Fibroblast of pulmonary artery (primary cell): ENCODE measurements at places on chromosomes 7 and 10.

- DNase-seq, result peak; percentile 53
Measured at GRCh38 chr7:17056491-17057142, 174.8 kb upstream of the AGR3 start.

GRCh38 chr7:17548014-17548653 is 249.7 kb downstream of the AHR start:
- DNase-seq, result no peak

GRCh38 chr10:51170518-51171245 is 96.4 kb downstream of the PRKG1 start:
- DNase-seq, result peak; percentile 4

- no peak for DNase-seq
Measured at GRCh38 chr7:157418204-157419034, 81.6 kb downstream of the DNAJB6 start.

- DNase-seq, result peak; percentile 12
Measured at GRCh38 chr10:129531969-129532660, 65.1 kb downstream of the MGMT start.

- DNase-seq, result no peak
Measured at GRCh38 chr7:26279405-26279804, 12.3 kb upstream of the SNX10 start.

GRCh38 chr7:29289156-29290021 is 94.8 kb downstream of the CHN2 start:
- peak; percentile 58 for DNase-seq

GRCh38 chr7:79050603-79051002 is 402.9 kb downstream of the MAGI2 start:
- peak; percentile 62 for DNase-seq

DNA sequence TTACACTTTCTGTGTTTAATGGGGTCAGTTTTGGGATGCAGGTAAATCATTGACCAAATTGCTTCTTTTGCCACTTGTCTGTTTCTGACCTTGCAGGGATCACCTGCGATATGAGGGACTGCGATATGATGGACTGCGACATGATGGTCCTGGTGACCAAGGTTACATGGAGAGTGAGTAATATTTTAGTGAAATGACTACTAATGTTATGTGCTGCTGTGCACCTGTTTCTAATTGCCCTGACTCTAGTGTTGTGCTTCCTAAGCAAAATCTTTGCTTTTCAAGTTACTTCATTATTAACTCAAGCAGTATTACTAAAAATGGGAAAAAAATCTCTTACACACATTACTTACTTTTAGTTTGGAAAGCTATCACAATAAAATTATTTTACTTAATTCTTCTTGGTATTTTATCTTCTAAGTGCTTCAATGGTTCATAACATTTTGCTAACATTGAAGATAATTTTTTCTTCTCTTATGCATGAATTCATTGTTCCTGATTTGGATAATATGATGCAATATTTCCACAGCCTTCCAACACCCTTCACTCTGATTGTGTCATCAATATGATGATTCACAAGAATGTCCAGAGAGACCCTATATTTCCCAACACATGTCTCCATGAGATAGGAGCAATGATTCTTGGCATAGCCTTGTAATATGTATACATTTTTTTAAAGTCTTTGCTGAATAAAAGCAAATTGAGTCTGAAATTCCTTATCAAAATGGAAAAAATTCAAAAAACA is 306.2 kb upstream of the AKR1E2 start:
- peak; percentile 95 for DNase-seq

- DNase-seq, result no peak
Measured at GRCh38 chr7:155807789-155808548, 4.3 kb downstream of the SHH start.

DNA sequence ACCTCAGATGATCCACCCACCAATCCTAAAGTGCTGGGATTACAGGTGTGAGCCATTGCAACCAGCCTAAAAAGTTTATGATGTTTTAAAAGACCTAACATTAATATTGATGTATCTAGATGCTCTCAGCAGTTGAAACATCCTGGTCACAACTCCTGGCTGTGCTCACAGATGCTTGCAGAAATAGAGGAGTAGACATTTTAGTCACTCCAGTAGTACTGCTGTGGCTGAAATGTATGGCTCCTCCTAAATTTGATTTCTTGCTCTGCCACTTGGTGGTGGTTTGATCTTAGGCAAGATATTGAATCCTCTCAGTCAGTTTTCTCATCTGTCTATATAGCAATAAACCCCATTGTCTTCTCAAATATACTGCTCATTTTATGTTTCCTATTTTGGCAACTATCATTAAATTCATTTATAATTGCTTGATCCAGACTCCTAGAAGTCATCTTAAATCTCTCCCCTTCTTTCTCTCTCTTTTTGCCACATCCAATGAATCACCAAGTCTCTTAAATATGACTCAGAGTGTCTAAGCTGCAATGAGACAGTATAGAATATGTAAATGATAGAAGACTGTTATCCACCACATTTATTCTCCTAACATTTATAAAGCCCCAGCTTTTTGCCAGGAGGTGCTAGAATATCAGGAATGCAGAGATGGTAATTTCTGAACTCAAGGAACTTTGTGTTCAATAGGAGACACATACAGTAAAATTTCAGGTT is 78.1 kb upstream of the NRBF2 start:
- DNase-seq, result no peak

DNA sequence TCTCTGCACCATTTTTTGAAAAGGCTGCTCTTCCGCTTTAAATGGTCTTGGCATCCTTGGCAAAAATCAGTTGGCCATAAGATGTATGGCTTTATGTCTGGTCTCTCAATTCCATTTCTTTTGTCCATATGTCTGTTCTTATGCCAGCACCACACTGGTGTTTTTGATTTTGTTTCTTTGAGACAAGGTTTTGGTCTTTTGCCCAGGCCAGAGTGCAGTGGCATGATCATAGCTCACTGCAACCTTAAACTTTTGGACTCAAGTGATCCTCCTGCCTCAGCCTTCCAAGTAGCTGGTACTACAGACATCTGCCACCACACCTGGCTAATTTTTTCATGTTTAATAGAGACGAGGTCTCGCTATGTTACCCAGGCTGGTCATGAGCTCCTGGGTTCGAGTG is 48.5 kb downstream of the ANLN start:
- DNase-seq, result no peak

GRCh38 chr7:85974176-85974575 is 669.5 kb upstream of the GRM3 start:
- DNase-seq, result no peak

DNA sequence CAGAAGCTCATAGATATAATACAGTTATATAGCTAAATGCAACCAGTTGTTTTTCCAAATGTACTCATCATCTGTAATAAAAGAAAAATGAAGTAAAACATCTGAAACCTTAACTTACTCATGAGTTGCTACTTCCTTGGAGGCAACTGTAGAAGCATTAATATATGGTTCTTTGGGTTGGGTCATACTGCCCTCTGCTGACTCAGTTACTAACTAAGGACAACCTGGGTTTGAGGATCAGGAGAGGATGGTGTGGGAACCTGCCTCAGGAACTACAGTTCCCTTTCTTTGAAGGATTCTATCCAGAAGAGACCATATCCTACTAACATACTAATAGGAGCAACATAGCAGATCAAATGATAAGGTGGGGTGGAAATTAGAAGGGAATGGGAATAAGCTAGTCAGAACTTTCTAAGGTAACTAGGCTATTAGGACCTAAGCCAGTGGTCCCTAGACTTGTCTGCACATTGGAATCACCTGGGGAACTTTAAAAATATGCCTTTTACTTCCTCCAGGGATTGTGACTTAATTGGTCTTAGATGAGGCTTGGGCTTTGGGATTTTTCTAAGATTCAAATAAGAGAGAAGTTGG is 20.7 kb downstream of the COX15 start:
- peak; percentile 81 for DNase-seq

- no peak for DNase-seq
Measured at GRCh38 chr7:83588602-83589240, 60.2 kb downstream of the SEMA3E start.

DNA sequence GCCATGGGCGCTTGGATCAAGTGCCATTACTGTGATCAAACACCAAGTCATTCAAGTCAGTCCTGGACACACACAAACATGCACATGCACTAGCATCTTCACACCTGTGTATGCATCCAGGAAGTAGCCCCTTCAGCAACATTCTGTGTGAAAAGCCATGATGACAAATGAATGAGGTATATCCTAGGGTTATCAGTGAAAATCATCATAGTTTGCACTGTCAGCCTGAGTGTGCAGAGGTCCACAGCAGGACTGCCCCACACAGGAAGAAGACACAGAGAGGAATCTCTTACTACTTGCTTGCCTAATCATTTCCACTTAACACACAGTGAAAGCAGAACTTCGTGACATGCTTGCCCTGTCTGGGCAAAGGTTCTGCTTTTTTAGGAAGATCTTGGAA is 184.0 kb upstream of the ADO start:
- no peak for DNase-seq

DNA sequence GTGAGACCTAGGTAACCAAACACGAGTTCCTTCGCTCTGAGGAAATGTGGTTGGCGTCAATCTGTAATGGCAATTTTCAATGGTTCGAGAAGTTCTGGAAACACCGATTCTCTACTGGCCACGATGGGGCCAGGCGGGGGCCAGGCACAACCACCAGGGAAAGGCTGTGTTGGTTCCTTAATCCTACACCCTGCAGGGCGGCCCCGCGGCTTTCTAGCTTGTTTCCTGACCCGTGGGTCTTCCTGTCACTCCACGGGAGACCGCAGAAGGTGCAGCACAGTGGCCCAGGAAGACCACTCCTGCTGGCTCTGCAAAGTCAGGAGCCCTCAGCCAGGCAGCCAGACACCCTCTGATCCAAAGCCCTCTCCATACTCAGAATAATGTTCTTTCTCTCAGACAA is 113.4 kb downstream of the FGFR2 start:
- DNase-seq, result no peak

DNA sequence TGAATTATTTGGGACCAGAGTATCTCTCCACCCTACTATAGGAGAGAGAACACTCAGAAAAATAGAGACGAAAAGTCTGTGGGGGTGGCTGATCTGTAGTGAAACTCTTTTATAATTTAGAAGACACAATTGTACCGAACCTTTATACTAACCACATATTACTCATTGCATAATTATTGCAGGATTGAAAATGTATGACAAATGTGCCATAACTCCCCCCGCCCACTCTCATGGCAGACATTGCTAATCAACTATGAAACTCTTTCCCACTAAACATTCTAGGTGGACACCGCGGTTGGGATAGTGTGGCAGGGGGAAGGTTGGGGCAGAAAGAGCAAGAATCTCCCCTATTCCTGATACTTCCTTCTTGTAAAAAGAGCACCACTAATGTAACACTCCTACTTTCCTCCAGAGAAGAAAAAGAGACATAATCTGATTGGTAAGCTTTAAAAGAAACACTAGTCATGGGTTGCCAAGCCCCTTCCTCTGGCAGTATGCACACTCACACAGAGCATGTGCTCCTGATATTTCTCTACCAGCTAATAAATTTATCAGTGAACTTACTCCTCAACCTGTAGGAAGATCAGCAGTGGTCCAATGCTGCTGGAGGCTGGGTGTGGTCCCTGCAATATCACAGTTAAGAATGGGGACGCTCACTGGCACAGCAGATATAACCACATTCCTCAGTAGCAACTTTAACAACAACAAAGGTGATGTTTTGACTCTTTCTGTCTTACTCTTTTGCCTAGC is 18.7 kb upstream of the ARID5B start:
- no peak for DNase-seq

DNA sequence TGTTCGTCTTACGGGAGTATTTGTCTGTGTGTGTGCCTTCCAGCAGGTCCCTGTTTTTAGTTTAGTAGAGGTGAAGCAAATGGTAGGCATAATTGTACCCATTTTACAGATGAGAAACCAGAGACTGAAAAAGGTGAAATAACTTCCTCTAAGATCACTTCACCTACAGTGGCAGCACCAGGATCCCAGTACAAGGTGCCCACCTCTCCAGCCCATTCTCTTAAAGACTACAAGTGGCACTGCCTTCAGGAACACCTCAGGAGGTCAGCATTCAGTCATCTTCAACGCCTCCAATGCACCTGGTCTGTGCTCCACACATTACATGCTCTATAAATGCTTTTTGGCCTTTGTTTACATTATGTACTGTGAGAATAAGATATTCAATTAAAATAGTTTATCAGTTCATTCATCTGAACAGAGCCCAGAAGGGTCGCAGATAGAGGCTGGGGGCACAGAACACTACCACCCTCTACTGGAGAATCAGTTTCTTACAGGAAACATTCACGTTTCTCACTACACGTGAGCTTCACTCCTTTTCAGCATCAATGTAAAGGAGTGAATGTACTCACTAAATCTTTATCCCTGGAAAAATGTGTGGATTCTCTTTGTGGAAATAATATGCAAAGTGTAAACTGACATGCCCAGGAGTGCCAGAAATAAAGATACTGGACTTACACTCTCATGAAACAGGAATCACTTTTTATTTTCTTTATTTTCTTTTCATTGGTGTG is 45.5 kb upstream of the ABLIM1 start:
- DNase-seq, result peak; percentile 31

DNA sequence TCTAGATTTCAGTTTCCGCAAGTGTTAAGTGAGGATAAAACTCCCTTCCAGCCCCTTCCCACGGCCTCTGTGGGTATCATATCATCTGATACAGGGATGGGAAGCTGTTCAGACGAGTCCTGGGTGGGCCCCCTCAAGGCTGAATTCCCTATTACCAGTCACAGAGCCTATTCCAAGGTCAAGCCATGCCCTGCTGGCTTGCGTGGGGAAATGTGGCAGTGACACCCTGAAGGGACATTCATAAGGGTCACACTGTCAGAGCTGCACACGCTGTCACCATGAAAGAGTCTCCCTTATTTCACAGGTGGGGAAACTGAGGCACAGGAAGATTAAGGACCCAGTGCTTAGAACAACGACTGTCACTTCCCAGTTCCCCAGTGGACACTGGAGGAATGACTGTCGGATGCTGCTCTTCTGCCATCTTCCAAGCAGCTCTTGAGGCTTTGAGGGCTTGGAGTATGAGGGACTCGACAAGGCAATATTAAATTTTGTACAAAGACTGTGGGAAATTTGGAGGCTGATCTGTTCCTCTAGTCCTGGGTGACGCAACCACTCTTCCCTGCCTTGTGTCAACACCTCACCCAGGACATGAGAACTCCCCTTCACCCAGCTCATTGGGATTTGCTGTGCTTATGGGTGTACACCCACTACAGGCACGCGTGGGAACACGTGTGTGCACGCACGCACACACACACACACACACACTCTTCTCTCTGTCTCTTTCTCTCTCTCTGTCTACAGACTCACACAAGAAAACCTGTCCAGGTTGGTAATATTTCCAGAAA is 386.0 kb downstream of the RPS24 start:
- DNase-seq, result no peak

GRCh38 chr10:11145495-11145855 is 127.8 kb downstream of the CELF2 start:
- DNase-seq, result peak; percentile 27

DNA sequence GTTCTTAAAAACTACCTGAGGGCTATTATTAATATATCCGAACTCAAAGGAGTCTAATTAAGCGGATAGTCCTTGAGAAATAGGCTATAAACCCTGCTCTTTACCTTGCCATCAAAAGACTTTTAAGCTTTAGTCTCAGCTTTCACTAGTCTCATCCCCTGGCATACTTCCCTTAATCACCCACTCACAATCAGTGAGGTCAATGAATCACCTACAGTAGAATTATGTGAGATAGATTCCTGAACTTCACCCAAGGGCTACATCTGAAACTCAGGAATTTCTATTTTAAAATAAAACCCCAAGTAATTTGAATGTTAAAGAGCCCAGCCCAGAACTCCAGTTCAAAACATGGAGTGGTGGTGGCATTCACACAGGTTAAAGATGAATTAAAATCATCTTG is 108.7 kb downstream of the ETV1 start:
- DNase-seq, result peak; percentile 44
